GM23248 (cell line): ENCODE measurements at places on chromosomes 5 and 9. TPM values are rescaled to one million over a fixed set of nuclear protein-coding genes. Genes with fewer than 3 reads are reported as not detected.

GRCh38 chr5:16539169-16539666 is 73.6 kb upstream of the ZNF622 start:
- DNase-seq = peak; percentile 97

DNA sequence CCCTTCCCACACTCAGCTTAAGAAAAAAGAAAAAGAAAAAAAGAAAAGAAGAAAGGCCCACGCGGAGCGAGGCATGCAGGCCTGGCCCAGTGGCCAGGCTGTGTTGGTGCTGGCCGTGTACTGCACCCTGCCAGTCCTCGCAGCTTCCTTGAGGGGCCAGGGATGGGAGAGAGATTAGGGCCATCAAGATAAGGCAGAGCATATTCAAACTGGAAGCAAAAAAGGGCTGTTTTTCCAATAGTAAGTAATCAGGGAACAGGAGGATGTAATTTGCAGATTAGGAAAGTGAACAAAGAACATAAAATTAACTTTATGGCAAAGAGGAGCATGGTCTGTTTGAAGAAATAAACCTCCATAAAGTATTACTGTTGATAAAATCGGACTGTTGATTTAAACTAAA is 319.6 kb upstream of the CLINT1 start:
- DNase-seq = no peak

GRCh38 chr5:170627271-170627670 is 123.5 kb downstream of the KCNIP1 start:
- DNase-seq = no peak

DNA sequence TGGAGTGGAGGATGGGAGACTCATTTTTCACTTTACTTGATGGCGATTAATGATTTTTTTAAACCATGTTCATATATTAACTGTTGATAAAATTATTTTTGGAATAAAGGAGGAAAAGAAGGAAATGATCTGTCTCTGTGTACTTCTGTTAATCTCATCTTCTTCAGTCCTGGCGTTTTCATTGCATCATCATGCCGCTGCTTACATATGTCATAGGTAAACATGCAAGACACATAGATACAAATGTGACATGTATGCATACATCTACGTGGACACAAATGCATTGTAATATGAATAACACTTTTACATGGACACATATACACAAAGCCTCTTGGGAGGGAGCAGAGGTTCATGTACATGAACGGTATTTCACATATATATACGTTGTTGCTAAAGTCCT is 10.0 kb downstream of the TMEM174 start:
- no peak for DNase-seq

GRCh38 chr9:136995362-136995761 is 1.0 kb downstream of the CLIC3 start:
- peak; percentile 54 for DNase-seq

- peak; percentile 2 for DNase-seq
Measured at GRCh38 chr5:62260513-62260912, 45.5 kb upstream of the KIF2A start.

- no peak for DNase-seq
Measured at GRCh38 chr5:126492939-126493338, 69.7 kb downstream of the GRAMD2B start.

DNA sequence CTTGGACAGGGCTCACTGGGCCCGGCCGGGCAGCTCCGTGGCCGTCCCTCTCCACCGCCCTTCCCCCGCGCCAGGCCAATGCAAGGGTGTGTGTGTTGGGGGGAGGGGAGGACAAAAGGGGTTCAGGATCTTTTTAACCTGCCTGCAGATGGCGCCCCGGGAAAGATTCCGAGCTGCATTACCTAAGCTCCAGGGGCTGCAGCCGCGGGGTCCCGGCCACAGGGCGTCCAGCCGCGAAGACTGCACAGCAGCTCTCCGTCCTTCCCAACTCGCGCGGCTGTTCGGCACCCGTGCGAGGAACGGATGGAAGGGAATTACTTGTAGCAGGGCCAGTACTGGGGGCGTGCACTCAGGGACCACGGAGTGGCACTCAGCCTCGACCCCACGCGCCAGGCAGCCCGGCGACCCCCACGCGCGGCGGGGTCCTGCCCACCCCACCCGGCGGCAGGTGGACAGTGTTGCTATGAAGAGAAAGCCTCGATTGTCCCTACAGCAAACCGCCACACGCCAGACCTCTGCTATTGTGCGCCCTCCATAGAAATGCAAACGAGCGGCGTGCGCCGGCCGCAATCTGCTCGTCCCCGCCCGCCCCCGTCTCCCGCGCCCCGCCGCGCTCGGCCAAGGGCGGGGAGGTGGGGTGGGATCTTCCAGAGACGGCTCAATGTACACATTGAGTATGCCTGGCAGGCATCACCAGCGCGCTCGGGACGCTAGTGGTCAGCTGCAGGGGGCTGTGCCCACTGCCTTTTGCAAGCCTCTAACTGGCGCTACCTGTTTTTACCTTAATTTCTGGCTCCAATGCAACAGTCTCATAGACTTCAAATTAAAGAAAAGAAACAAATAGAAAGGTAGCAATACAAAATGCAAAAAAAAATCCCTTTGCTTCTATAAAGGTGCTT is 796 bp upstream of the GADD45G start:
- DNase-seq = peak; percentile 41

DNA sequence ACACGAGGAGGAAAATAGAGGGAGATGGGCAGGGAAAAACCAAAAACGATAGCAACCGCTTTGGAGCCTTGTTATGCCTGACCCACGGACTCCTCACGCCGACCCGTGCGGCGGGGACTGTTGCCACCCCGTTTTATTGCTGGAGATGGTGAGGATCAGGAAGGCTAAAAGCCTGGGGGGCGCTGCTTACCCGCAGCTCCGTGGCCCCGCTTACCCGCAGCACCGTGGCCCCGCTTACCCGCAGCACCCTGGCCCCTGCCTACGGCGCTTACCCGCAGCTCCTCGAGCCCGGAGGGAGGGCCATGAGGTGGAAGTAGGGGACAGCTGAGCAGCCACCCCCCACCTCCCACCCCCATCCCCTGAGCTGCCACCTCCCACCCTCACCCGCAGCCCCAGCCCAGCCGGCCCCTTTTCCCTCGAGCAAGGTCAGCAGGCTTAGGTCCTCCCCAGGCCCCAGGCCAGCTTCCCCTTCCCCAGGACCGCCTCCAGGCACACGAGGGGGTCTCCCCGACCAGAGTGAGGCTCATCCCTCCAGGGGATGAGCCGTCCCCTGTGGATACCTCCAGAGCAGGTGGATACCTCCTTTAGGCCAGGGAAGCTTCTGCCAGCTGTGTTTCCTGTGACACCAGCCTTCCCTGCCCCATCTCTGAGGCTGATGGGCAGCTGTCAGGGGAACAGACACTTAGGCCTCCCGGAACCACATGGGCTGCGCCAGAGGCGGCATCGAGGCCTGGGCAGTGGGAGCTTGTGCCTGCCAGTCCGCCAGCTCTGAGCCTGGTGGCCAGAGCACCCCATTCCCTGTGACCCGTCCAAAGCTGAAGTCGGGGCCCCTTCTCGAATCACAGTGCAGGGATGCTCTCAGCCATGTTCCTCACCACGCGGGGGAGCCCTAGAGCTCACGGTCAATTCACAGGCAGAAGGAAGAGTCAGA is 92.3 kb downstream of the LMX1B start:
- peak; percentile 59 for DNase-seq

GRCh38 chr5:138448481-138449398 is 9.9 kb downstream of the REEP2 start:
- DNase-seq = peak; percentile 86

LHX6 gene
- total RNA-seq = not detected in 2 replicates

SPATA31D4 gene
- total RNA-seq = not detected in 2 replicates

B4GALT7 gene
- 42.7 and 53.5 TPM in 2 replicates for total RNA-seq

IFNB1 gene
- not detected in 2 replicates for total RNA-seq
